Aortic smooth muscle cell (primary cell): ENCODE measurements at places on chromosomes 4 and X. TPM values are rescaled to one million over a fixed set of nuclear protein-coding genes. Genes with fewer than 3 reads are reported as not detected.

The GIMD1 gene
- total RNA-seq = not detected in 2 replicates

The SCD5 gene
- total RNA-seq = 5.0 and 16.6 TPM in 2 replicates

The BCLAF3 gene
- 4.6 and 7.0 TPM in 2 replicates for total RNA-seq

The AKAP4 gene
- total RNA-seq = not detected in 2 replicates

The PTCHD1 gene
- total RNA-seq = under 0.01 and 0.31 TPM in 2 replicates

The ZNF674 gene
- 4.0 and 4.2 TPM in 2 replicates for total RNA-seq

The TMEM47 gene
- total RNA-seq = 115 and 148 TPM in 2 replicates

The TLR3 gene
- 3.7 and 6.9 TPM in 2 replicates for total RNA-seq

The VCX3A gene
- not detected in 2 replicates for total RNA-seq

The STPG2 gene
- 0.06 and 0.13 TPM in 2 replicates for total RNA-seq

The TBC1D8B gene
- 9.4 and 11.3 TPM in 2 replicates for total RNA-seq

The AMBN gene
- not detected in 2 replicates for total RNA-seq

The RTL9 gene
- under 0.01 and 0.06 TPM in 2 replicates for total RNA-seq

The NPFFR2 gene
- not detected in 2 replicates for total RNA-seq

The IL3RA gene
- 0.25 and 0.26 TPM in 2 replicates for total RNA-seq

The CT45A10 gene
- total RNA-seq = not detected in 2 replicates

The POU4F2 gene
- total RNA-seq = not detected in 2 replicates

The NKX3-2 gene
- 0.06 TPM in 1 of 2 replicates, not detected in the other for total RNA-seq

The SEC24D gene
- 78.9 and 102 TPM in 2 replicates for total RNA-seq

The RPA4 gene
- 0.79 and 2.7 TPM in 2 replicates for total RNA-seq

The ZNF732 gene
- 0.31 and 0.66 TPM in 2 replicates for total RNA-seq

The GPR50 gene
- total RNA-seq = not detected in 2 replicates
